ENCODE measurements at places on chromosomes 6 and 20.

DNA sequence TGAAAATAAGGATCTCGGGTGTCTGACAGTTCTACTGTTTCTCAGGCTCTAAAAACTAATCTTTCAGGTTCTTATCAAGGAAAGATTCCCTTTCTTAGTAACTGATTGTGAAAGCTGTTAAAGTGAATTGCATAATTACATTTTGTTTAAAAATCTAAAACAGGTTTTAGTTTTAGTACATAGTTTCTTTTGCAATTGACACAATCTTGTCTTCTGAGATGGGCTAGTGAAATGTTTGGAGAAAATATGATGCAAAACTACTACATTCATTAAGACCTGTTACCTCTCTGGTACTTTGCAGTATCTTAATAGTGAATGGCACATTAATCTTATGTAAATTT lies 298.4 kb downstream of the UTRN start:
- DNase-seq, result no peak

- DNase-seq, result no peak
Measured at GRCh38 chr20:33569802-33570391, 80.0 kb downstream of the CBFA2T2 start.

- DNase-seq, result no peak
Measured at GRCh38 chr20:47380481-47380880, 24.0 kb upstream of the ZMYND8 start.

DNA sequence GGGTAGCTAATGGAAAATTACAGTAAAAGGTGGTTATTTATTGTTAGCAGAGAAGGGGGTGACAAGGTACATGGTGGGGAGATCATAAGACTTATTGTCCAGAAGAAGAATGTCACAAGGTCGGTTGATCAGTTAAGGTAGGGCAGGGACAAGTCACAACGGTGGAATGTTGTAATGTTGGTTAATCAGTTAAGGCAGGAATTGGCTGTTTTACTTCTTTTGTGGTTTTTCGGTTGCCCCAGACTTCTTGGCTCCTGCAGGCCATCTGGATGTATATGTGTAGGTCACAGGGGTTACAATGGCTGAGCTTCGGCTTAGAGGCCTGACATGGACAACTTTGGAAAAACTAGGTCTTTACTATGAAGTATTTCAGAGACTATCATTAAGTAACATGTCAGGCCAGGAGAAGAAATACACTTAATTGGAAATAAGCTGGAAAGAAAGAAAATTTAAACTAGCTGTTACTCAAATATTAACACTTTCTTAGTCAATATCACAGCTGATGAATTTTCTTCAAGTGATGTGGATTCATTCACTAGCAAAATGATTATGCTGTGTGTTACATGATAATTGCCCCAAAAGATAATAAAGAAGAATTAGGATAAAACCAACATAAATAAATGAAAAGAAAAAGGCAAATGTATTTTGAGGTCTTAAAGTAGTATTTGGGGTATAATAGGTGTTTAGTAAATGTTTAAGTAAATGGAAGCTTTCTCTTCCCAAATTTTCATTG lies 4.4 kb downstream of the AIG1 start:
- DNase-seq, result no peak

- DNase-seq, result no peak
Measured at GRCh38 chr20:11654766-11655165, 262.9 kb upstream of the BTBD3 start.

DNA sequence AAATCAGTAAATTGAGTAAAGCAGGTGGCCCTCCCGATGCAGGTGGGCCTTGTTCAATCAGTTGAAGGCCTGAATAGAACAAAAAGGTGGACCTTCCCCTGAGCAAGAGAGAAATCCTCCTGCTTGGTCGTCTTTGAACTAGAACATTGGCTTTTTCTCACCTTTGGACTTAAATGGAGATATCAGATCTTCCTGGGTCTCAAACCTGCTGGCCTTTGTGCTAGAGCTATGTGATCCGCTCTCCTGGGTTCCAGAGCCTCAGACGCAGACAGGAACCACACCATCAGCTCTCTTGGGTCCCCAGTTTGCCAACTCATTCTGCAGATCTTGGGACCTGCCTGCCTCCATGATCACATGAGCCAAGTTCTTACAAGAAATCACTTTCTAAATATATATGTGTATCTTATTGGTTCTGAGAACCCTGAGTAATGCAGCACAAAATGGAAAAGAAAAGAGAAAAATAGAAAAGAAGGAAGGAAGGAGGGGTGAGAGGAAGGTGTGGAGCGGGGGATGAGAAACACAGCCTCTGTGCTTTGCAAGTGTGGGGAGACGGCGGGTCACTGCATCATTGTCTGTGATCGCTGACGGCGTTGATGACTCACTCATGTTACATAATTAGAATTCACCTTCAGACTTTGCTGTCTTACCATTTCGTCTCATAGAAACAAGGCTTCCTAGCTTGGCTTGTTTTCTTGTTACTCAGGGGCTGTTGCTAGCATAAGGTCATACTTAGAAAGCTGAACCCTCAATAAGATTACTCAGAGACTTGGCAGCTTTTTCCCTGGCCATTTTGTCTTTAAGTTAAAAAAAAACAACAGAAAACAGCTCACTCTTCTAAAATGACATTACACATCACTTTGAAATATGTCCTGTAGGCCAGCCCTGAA lies 85.7 kb upstream of the NEDD9 start:
- peak; percentile 90 for DNase-seq

- no peak for DNase-seq
Measured at GRCh38 chr20:54134445-54135220, 39.2 kb downstream of the CYP24A1 start.

DNA sequence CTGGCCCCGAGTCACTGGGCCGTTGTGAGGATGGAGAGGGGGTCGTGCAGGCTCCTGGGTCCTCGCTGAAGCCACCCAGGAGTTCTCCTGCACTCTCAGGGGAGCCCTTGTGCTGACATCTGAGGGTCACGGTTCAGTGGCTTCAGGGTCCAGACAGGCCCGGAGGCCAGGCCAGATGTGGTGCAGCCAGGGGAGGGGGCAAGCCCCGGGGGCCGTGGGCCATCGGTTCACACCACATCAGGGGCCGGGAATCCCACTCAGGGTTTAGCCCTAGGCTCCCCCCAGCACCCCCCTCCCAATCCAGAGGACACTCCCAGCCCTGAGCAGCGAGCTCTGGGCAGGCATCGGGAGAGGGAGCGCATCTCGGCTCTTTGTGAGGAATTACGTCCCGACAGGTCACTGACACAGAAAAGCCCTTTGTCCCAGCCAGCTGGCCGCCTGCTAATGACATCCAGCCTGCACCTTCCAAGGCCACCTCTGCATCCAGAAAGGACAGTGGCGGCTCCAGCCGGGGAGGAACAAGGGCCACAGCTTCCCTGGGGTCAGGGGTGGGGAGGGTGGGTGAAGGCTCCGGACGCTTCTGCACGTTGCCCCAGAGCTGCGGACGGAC lies 6.4 kb upstream of the CHRNA4 start:
- no peak for DNase-seq

GRCh38 chr6:150894935-150895552 lies 29.5 kb downstream of the MTHFD1L start:
- no peak for DNase-seq

DNA sequence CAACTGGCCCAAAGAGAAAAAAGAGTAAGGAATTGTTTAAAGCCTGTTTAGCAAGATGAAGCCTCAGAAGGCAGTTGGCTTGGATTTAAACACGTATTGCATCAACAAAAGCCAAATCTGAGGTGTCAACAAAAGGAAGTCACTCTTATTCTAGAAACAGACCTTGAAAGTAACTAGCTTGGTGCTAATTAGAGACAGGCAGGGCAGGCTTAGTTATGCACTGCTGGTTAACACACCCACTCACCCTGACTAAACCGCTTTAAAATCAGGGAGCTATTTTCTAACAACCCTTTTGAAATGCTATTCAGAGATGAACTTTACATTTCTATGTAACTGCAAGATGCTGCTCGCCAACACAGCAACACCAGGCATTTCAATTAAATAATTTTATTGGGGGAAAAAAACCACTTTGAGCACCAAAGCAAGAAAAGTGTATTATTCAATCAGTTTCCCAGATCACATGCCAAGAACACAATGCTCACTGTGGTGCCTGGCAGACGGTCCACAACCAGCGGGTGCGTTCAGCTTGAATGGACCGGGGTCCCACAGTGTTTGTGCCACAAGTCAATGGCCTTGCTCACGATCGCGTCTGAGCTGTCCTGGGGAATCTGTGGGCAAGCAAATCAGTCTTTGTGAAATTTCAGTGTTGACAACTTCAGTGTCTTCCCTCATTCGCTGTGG lies 23.6 kb downstream of the TBC1D7 start:
- DNase-seq, result no peak

DNA sequence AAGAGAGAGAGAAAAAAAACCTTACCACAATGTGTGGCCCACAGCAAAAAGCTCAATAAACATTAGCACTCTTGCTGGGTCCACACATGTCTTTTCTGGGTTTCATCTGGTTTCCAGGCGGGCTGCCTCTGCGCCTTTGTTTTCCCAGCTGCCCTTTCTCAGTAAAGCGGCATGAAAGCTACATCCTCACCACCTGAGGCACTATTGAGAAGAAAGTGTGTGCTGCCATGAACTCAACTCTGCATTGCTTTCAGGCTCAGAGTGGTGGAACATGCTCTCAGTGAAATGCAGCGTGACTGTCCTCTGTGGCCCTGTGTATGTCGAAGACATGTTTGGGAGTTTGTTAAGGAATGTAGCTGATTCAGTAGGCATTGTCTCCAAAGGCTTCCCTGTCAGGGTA lies 102.3 kb downstream of the LYRM2 start:
- DNase-seq, result no peak

GRCh38 chr20:56004611-56005388 lies 519 bp downstream of the CBLN4 start:
- DNase-seq, result no peak

- no peak for DNase-seq
Measured at GRCh38 chr6:36318690-36319435, 17.8 kb downstream of the BNIP5 start.

DNA sequence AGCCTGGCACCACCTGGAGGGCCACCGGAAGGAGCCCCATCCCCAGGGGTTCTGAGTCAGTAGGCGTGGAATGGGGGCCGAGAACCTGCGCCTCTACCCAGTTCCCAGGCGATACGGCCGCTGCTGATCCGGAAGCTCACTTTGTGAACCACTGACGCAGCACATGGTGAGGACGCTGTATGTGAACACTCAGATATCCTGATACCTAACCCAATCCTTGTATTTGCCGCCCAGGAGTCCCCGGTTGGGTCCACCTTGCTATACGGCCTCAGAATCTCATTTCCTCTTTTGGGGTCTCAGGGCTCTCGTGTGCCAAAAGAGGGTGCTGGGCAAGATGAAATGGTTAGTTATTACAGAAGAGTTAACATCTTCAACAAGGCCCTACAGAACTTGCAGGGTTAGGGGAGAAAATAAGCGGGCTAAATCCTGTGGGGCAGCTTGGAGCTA lies 604 bp upstream of the RAB5IF start:
- no peak for DNase-seq
